ENCODE measurements at places on chromosomes 13 and 19.
A peak's percentile ranks its signal among the peaks of the same experiment; 100 is the strongest.

- peak; percentile 30 for DNase-seq
Observed at GRCh38 chr19:38736413-38737280, 7.6 kb downstream of the CAPN12 start.

DNA sequence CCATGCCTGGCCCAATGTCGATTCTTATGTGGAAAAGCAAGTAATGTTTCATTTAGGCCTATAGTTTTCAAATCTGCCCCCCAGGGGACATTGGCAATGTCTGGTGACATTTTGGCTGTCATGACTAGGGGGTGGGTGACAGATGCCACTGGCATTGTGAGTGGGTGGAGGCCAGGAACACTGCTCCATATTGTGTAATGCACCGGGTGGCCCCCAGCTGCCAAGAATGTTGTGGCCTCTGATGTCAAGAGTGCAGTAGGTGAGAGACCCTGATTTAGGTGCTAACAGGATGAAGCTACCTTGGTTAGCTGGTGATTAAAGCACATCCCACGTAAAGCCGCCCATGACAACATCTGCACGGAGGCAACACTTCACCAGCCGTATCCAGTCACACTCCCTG lies 10.8 kb downstream of the C19orf44 start:
- no peak for DNase-seq

DNA sequence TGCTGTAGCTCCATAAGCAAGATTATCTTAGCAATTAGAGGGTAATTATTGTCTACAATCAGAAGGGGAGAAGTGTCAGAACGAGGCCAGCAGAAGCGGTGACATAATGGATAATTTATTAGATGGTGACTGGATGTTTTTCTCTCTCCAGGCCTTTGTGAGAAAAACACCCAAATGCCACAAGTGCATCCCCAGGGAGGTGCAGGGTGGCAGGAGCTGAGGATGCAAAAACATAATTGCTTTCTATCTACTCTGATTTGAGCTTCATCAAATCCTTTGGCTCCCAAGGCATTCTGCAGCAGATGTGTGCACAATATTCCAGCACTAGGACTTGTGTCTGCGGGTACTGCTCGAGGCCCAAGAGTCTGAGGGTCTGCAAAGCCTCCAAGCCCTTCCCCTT lies 220.1 kb upstream of the SERP2 start:
- DNase-seq = no peak

DNA sequence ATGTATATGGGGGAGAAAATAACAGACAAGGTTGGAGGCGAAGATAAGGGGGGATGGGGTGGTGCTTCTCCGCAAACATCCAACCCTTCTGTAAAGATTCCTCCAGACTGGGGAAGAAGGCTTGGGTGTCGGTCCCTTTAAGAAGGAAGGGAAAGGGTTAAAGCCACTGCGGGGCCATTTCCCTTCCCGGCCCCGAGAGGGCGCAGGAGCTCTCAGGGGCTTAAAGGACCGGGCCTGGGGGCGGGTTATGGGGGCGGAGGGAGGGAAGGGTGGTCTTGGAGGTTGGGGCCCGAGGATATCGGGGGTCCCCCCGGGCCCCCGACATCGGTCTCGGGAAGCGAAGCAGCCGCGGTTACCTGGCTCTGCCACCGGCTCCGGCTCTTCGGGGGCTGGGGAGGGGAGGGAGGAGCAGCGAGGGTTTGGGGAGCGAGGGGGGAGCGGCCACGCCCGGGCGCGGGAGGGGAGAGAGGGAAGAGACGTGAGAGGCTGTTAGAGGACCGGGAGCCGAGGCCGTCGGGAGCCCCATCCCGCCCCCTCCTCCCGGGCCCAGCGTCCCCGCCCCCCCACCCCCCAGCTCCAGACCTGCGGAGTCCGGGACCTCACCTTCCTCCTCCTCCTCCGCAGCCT lies 2.8 kb downstream of the TNNT1 start:
- DNase-seq = no peak

DNA sequence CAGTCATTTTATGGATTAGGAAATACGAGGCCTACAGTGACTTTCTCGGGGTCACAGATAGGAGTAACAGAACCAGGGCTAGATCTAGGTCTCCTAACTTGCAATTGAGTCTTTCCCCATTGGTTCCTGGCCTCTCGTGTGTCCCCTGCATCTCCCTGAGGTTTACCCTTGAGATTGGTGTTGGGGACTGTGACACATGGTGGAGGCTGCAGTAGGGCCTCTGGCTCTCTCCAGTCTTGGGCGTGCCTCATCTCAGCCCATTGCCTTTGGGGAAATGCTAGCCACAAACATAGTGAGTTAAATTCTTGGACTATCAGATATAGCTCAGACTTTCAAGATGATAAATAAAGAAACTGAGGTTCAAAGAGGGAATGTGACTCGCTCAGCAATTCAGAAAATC lies 212.1 kb downstream of the KCNRG start:
- DNase-seq = no peak

GRCh38 chr19:12265921-12266704 lies 28.6 kb downstream of the ZNF44 start:
- no peak for DNase-seq

GRCh38 chr13:113560645-113561416 lies 23.7 kb upstream of the TFDP1 start:
- no peak for DNase-seq

DNA sequence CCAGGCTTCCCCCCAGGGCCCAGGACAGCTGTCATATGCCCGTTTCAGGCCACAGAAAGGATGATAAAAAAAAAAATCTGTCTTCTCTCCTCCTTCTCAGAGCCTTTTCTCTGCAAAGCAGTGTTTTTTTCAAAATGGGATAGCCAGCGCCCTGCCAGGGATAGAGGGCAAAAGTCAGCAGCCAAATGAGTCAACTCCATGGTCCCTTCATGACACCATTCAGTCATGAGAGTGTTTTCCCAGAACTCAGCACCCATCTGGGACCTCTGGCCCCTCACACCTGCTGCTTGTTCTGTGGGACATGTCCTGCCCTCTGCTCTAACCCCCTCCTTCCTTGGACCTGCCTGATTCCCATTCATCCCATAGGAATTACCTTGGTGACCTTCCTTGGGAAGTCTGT lies 95.0 kb downstream of the CYSLTR2 start:
- no peak for DNase-seq

GRCh38 chr19:29845574-29846176 lies 33.9 kb downstream of the CCNE1 start:
- DNase-seq = no peak

DNA sequence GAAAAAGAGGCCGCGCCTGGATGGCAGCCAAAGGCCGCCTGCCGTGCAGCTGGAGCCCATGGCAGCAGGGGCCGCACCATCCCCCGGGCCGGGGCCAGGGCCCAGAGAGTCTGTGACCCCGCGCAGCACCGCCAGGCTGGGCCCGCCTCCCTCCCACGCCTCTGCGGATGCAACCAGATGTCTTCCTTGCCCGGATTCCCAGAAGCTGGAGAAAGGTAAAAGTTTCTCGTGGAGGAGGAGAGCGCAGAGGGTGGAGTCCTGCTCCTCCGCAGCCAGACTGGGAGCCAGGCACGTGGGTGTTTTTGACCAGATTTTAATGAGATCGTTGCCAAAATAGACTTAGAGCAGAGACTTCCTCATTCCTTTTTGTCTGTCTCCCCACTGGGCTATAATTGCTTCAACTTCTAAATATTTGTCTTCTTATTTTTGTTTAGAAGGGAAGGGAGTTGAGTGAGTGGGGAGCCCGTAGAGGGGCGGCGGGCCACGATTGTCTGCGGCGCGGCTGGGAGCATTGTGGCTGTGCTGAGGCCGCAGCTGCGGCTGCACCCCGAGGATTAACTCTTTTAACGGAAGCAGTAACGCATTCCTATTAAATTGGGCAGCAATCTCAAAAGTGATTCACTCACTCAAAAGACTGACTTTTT lies 22.8 kb upstream of the NDUFS7 start:
- DNase-seq = peak; percentile 79

GRCh38 chr19:51203916-51204315 lies 21.0 kb upstream of the CD33 start:
- DNase-seq = no peak

DNA sequence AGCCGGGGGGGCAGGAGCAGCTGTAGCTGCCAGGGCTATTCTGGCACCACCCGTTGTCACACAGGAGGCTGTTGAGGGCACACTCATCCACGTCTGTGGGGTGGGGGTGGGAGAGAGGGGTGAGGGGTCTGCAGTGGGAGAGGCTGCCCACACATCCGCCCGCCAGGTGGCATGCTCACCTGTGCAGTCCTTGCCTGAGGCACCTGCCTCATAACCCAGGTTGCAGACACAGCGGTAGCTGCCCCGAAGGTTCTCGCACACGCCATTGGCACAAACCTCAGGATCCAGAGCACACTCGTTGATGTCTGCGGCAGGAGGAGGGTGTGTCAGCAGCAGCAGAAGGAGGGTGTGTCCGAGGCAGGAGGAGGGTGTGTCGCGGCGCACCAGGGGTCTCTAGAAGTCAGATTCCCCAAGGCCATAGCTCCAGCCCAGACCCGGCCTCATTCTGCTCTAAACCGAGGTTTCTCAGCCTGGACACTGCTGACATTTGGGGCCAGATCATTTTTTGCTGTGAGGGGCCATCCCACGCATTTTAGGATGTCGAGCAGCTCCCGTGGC lies 20.3 kb downstream of the FBN3 start:
- no peak for DNase-seq

DNA sequence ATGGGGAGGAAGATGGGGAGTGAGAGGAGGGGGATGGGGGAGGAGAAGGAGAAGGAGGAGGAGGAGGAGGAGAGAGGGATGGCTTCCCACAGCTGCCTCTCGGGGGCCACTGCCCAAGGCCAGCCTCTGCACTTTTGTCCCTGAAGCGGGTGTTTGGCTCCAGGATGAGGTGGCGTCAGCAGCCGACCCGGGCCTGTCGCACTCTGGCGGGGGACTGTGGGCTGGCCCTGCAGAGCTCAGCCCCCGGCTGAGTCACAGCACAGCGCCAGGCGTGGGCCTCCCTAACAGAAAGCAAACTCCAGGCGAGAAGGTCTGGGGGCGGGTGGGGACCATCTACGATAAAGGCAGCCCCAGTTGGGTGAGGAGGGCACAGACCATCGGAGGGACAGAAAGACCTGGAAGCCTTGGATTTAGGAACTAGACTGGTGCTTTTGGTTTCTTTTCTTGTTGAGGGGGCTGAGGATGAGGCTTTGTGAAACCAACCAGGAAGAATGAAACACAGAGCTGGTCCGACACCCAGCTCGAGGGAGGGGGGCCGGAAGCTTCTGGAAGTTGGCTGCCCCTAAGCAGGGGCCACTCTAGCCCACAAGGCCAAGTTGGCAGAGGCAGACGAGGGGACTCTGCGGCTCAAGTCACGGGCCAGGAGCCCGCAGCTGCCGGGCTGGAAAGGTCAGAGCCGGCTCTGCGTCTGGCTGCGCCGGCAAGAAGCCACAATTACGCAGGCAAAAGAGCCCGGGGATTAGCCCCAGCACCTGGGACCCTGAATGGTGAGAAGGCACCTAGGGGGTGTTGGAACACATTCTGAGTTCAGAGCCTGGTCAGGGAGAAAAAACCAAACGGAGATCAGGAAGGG lies 18.2 kb downstream of the LSM4 start:
- peak; percentile 85 for DNase-seq

- DNase-seq = no peak
Observed at GRCh38 chr13:82867284-82867683, 1015.0 kb downstream of the SLITRK1 start.

GRCh38 chr13:109673477-109673876 lies 112.9 kb downstream of the IRS2 start:
- peak; percentile 74 for DNase-seq

GRCh38 chr13:68666774-68667397 lies 1436.8 kb upstream of the PCDH9 start:
- no peak for DNase-seq

GRCh38 chr19:34639491-34640085 lies 37.4 kb downstream of the SCGB2B2 start:
- DNase-seq = peak; percentile 32

- no peak for DNase-seq
Observed at GRCh38 chr19:12092956-12093355, 28.4 kb downstream of the ZNF844 start.

- DNase-seq = peak; percentile 51
Observed at GRCh38 chr13:66264971-66265370, 965.2 kb downstream of the PCDH9 start.

All from astrocyte of the spinal cord (primary cell).